ENCODE measurements at places on chromosomes 12 and 14. TPM values are rescaled to one million over a fixed set of nuclear protein-coding genes. Genes with fewer than 3 reads are reported as not detected.

- peak; percentile 89 for DNase-seq
These were observed 1.2 kb upstream of the BMAL2 start for GRCh38 chr12:27331291-27331926.

- DNase-seq: no peak
These were observed 383.2 kb downstream of the AEBP2 start for GRCh38 chr12:19822476-19822875.

- DNase-seq: peak; percentile 96
These were observed 104.5 kb upstream of the FRMD6 start for GRCh38 chr14:51547260-51547659.

Gene WNT1
- total RNA-seq: not detected

DNA sequence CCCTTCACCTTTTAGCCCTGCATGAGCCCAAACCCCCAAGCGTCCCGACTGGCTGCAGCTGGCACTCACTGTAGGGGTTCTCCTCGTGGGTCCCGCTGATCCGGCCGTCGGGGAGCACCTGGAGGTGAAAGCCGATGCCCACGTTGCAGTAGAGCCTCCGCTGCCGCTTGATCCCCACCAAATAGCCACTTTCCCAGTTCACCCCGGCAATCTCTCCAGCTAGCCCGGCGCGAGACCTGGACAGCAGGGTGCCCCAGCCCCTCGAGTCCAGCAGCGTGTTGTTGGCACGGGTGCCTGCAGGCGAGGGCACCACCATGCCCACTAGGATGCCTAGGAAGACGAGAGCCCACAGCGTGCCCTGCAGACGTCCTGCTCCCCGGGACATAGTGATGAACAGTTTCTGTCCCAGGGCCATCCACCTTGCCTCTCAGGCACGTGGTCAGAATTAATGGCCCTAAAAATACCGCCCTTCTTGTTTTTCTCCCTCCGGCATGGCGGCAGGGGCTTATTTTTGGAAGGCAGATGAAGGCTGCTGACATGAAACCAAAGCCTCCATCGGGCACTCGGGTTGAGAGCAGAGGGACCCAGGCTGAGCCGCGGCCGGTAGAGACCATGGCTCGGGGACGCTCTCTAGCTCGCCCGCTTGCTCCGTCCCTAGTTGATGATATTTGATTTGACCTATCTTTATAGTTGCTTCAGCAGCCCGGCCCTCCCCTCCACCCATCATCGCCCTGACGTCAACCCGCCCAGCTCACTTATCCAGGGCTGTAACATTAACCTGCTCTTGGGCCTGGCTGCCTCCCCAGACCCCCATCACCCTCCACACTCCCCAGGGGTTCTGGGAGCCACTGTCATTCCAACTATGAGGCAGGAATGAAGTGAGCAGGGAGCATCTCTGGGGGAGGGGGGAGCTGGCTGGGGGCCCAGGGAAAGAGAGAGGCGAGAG lies at the start of gene FGF6:
Gene FGF6, minus strand, starts transcription at position 660 of the 946 bp plus-strand sequence. Its CDS starts 245 bp downstream, at position 415.
- DNase-seq: no peak

DNA sequence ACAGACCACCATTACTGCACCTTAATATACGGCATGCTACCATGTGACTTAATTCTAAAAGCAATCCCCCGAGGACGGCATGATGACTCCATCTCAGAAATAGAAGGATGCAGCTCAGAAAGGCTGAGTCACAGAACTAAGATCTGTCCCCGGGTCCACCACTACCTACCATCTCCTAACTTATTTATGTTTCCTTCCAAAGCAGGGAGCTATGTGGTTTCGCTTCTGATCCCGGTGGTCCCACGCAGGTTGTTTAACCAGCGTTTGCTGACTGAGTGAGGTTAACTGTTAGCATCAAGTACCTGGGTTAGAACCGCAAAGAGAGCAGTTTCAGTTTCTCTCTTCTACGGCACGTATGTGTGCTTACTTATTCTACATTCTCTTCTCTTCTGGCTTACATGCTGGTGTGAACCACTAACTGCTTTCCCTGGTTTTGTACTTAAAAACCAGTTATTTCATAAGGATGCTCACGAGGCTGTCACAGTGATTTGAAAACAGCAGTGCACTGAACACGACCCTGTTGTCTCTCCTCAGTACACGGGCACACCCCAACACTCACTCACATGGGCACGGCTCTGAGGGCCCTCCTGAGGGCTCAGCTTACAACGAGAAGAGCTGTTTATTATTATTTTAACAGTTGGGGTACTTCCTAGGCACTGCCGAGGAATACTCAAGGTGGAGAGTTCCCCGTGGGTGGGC lies 66.7 kb downstream of the CCDC88C start:
- no peak for DNase-seq

DNA sequence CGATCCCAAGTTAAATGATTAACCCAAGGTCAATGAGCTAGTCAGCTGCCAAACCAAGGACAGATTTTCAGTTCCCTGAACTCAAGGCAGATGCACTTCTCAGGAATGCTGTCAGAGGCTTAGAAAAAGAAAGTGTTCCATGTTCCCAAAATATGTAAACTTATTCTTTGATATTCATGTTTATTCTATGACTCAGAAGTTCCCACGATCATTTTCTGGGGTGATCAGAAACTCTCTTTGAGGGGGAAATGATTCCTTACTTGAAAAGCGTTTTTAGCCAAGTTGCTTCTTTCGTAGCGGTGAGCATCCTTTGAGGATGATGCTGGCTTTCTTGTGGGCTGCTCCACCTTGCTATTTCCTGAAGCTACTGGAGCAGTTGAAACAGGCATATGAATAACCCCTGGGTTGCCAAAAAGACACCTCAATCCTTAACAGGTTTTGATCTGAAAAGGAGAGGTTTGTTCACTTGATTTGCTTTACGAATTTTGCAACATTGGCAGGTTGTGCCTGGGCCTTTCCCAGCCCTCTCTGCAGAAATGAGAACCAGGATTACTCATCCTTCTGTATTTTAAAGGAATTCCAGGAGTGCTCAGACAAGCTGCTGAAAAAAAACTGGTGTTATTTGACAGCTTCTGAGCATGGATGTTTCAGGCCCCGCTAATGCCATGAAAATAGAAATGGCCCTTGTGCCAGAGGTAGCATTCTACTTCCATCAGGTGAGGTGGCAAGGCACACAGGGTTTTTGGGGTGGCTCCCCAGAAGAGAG lies 121.4 kb upstream of the HIF1A start:
- no peak for DNase-seq

- no peak for DNase-seq
These were observed 26.8 kb downstream of the KLRK1 start for GRCh38 chr12:10362828-10363657.

Data from Panc1 (cell line).